Peyer's patch (tissue), 4 donors: ENCODE measurements at places on chromosomes 5 and 9. TPM values are rescaled to one million over a fixed set of nuclear protein-coding genes. Genes with fewer than 3 reads are reported as not detected.
A peak's percentile ranks its signal among the peaks of the same experiment; 100 is the strongest.

DNA sequence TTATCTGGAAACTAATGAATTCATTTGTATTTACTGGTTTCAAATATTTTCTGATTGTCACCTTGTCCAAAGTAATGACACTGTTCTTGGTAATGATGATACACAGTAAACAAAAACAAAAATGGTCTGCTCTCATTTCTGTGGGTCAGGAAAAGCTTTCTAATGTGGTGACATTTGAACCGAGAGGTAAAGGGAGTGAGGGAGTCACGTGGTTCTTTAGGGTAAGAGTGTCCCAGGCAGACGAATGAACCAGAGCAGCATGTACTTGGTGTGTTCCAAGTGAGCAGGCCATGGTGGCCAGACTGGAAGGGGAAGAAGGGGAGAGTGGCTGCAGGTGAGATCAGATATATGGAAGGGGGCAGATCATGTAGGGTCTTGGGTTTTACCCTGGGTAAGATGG is 247.0 kb upstream of the SLC30A5 start:
- DNase-seq: no peak

DNA sequence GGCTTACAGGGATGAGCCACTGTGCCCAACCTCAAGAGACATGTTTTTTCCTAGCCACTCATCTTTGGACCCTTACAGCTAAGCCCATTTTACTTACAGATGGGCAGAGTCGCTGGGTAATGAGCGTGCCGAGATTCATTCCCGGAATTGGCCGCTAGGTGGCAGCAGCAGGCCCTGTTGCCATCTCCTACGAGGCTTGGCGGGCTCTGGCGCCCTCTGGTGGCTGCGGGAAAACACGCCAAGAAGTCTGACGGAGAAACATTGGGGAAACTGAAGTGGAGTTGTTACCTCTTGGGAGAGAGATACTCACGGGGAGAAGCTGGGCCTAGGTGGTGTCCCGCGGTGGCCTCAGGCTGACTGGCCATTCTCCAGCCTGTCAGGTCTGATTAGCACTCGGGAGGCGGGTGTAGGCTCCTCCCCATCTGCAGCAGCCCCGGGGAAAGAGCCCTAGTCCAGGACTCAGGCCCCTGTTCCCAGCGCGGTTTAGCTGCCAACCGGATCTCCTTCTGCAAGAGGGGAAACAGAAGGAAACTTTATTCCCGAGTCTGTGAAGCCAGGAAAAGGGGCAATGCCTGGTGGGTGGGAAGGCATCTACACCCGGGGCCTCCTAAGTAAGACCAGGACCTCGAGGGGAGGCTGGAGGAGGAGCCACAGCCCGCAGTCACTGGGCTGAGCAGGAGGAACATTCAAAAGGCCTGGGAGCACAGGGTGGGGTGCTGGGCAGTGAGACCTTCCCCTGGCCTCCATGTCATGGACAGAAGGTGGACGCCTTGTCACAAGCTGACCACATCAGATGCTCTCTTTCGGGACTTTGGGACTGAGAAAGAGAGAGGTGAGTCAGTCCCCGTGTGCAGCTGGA is 9.7 kb downstream of the PTGES2 start:
- peak; percentile 89 for DNase-seq

- DNase-seq: no peak
Measured at GRCh38 chr9:84593352-84593751, 76.2 kb upstream of the NTRK2 start.

DNA sequence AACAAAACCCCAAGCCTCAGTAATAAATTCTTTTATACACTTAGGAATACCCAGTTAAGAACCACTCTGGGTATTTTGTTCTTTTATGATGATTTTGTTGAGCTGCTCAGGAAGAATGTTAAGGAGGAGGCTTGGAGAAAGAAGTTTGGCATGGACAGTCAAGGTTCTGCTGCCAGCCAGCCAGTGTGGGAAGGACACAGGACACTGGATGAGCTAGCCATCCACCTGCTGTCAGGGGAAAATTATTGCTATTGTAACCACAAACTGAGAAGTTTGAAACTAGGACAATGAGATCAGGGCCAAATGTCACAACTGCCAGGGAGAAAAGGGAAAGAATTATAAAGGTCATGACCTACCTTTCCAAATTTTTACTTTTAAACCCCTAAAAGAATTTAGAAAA is 25.9 kb upstream of the ADAMTSL1 start:
- DNase-seq: no peak

DNA sequence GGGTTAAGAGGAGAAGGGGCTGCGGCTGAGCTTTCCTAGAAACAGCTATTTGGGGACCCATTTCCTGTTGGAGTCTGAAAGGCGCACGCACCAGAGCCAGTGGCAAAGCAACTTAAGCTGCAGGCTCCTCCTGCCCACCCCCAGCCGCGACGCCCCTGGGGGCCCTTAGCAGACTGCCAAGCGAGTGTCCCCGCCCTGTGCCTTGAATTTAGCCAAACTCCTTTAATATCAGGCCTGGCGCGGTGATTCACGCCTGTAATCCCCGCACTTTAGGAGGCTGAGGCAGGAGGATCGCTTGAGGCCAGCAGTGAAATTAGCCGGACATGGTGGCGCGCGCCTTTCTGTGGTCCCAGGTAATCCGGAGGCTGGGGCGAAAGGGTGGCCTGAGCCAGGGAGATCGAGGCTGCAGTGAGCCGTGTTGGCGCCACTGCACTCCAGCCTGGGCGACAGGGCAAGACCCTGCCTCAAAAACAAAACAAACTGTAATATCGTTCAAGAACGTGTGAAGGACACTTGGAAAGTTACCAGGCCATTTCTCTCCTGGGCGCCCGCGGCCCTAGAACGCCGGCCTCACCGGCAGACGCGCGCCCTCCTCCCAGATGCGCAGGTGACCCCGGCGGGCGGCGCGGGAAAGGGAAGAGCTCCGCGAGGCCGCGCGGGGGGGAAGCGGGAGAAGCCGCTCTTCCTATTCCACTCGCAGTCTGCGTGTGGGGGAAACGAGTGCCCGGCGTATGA is 1.0 kb upstream of the F2R start:
- DNase-seq: no peak

DNA sequence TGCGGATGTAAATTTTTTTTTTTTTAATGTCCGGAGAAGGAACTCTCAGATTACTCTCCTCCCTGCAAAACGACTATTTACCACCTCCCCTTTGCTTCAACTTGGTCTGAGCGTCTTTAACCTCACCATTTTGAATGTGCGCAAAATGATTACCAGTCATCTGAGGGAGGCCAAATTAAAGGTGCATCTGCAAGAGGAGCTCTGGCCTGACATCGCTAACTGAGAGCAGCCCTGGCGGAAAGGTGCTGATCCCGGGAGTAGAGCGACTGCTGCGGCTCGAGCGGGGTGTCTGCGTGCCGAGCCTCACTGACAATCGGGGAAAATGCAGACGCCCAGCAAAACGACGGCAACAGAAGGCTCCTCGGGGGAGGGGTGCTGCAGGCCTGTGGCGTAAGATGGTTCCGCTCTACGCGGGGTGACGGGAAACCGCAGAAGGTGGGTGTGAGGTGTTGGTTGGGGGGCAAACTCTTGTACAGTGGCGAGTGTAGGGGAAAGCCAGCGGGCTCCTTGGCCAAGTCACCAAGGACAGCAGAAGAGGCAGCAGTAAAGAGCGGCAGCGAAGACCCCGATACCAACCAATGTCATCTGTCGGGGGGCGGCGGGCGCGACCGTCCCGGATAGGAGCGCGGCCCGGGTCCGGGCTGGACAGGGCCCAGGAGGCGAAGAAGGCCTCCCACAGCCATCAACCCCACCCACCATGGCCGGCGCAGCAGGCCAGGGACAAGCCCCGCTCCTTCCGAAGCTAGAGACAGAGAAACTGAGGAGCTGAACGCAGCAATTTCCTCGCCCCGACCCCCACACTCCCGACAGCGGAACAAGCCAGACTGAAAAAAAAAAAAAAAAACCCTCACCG is 557 bp downstream of the PJA2 start:
- DNase-seq: peak; percentile 78

DNA sequence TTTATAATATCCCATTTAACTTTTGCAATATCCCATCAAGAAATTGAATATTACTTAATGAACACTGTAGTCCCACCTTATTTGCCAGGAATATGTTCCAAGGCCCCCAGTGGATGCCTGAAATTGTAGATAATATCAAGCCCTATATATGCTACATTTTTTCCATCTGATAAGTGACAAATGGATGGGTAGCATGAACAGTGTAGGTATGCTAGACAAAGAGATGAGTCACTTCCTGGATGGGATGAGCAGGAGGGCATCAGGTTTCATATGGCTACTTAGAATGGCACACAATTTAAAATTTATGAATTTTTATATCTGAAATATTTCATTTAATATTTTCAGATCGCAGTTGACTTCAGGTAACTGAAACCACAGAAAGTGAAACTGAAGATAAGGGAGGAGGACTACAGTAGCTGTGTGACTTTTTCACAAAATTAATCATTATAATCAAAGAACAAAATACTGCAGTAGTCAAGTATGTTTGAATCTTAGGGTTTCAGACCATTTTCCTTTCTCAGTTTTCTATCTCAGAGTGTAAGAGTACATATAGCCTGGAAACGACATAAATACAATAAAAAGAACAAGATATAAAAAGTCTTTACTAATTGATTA is 636.4 kb upstream of the ARRDC3 start:
- no peak for DNase-seq

DNA sequence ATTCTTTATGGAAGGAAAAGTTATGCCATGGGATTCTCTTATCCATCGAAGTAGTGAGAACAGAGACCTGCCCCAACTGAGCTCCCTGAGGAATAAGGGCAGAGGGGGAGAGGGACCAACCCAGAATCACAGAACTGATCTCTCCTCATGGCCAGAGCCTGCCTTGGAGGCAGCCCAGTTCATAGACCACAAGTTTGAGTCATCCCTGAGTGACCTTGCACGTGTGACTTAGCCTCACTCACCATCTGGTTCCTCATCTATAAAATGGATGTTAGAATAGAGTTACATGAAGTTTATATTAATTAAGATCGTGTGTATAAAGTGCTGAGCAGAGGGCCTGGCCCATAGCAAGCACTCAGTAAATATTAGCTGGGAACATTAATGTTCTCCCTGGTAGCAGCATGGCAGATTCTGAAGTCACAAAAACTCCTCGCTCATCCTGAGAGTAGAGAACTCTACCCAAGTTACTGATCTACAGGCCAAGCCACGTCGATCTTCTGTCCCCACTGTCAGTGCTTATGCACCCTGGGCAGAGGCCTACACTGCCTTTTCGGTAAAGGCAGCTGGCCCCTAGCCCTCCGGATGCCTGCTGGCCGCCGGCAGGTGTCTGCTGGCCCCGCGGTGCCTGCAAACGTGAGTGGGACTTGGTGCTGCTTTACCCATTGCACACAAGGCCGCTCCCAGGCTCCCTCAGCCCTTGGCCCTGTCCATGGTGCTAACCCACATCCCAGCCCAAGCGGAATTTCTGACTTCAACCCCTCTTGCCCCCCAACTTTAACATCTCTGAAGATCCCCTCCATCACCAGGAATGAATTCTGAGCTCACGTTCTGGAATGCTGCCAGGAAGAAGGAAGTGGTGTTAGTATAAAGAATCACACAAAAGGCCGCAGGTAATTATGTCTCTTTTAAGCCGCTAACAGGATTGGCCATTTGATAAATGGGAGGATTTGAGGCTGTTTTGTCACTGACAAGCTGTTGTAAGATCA is 61.1 kb upstream of the ARAP3 start:
- DNase-seq: no peak

- DNase-seq: peak; percentile 56
Measured at GRCh38 chr9:96376891-96377874, 6.3 kb downstream of the SLC35D2 start.

GRCh38 chr9:34707130-34707529 is 2.8 kb downstream of the CCL21 start:
- no peak for DNase-seq

- no peak for DNase-seq
Measured at GRCh38 chr5:57482671-57483106, at the start of gene ACTBL2. Gene ACTBL2, minus strand, starts transcription at chr5:57482811. Its CDS starts 104 bp downstream, at chr5:57482707.

DNA sequence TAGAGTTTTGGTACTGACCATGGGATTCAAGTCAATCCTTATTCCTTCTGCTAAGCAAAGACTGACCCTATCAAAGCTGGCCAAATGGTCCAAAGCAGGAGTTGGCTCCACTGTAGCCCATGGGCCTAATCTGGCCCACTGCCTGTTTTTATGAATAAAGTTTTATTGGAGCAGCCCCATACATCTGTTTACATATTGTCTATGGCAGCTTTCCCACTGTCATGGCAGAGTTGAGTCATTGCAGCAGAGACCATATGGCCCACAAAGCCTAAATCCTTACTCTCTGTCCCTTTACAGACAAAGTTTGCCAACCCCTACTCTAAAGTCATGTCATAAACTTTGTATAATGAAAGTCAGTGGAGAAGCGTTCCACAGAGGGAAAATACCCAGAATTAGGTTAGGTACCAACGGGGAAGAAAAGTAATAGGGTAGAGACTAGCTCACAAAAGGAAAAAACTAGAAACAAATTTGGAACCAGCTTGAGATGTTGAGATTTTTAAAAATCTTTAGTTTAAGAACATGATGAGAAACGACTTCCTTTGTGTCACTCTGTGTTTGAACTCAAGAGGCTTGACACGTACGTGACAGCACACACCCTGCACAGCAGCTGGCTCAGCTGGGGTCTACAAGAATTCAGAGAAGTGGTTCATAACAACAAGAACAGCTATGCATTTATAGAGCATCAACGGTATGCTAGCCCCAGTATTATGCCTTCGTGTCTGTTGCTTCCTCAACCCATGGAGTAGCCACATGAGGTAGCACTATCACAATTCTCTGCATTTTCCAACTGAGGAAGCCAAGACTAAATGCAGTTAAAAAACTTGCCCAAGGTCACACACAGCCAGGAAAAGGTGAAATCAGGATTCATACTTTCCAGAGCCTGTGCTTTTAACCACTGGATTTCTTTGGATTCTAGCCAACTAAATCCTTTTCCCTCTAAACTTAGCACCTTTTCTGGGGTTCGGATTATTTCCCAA is 198.9 kb upstream of the WWC1 start:
- DNase-seq: no peak

- DNase-seq: no peak
Measured at GRCh38 chr5:10653751-10654400, 90.0 kb downstream of the ANKRD33B start.

GRCh38 chr5:142048272-142048671 is 35.4 kb upstream of the GNPDA1 start:
- no peak for DNase-seq

GRCh38 chr5:1465117-1465516 is 19.9 kb upstream of the SLC6A3 start:
- DNase-seq: no peak

- DNase-seq: peak; percentile 96
Measured at GRCh38 chr9:137236238-137236935, 4.7 kb upstream of the TUBB4B start.

GRCh38 chr9:124768750-124769548 is 2.2 kb downstream of the NR6A1 start:
- no peak for DNase-seq

The PTPRD gene
- 125 TPM for total RNA-seq

The RNF208 gene
- 4.4 TPM for total RNA-seq

The SUSD3 gene
- total RNA-seq: 6.5 TPM

The SPATA31D4 gene
- total RNA-seq: not detected

The BNC2 gene
- 7.5 TPM for total RNA-seq

The MARCHF6 gene
- total RNA-seq: 180 TPM

The AJM1 gene
- 4.1 TPM for total RNA-seq

The ASPN gene
- 4.7 TPM for total RNA-seq
